Anterior cingulate cortex (tissue), 58 donors: ENCODE measurements at places on chromosomes 7 and 10.

DNA sequence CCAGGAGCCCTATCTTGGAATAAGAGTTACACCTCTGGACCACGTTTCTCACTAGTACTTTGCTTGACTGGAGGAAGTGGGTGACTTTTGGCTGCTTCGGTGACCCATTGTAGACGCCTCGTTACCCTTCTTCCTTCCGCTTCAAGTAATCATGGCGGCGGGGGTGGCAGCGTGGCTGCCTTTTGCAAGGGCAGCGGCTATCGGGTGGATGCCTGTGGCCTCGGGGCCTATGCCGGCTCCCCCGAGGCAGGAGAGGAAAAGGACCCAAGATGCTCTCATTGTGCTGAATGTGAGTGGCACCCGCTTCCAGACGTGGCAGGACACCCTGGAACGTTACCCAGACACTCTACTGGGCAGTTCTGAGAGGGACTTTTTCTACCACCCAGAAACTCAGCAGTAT lies 1.5 kb downstream of the KCND2 start:
- DNase-seq, result no peak

DNA sequence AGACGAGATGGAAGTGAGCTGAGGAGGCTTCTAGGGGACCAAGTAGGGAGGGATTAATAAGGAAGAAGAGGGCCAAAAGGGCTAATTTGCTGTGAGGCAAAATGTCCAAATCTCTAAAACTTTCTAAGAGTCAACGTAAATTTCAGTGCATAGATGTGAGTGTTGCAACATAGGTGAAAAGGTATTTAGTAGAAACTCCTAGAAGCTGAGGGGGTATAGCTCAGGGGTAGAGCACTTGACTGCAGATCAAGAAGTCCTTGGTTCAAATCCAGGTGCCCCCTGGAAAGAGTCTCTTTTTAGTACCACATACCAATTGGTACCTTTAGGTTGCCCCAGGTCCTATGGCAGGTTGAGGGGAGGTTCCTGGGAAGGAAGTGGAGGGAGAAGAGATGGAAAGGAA lies 48.7 kb upstream of the ZNF746 start:
- DNase-seq, result no peak

GRCh38 chr7:69670701-69671100 lies 72.4 kb downstream of the AUTS2 start:
- DNase-seq, result no peak

DNA sequence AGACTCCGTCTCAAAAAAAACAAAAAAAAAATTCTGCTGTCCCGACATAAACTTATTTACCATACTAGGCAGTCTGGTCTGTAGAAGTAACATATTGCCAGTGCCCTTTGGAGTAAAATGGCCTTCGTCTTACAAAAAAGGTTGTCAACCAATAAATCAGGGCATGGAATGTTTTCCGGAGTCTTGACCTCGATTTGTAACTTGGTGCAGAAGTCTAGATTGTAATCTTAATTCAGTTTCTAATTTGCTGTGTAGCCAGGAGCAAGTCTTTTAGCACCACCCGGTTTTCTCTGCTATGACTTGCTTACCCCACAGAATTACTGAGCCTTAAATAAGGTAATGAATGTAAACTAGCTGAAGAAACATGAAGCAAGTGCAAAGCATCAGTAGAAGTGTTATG lies 23.2 kb downstream of the UBN2 start:
- DNase-seq, result no peak

DNA sequence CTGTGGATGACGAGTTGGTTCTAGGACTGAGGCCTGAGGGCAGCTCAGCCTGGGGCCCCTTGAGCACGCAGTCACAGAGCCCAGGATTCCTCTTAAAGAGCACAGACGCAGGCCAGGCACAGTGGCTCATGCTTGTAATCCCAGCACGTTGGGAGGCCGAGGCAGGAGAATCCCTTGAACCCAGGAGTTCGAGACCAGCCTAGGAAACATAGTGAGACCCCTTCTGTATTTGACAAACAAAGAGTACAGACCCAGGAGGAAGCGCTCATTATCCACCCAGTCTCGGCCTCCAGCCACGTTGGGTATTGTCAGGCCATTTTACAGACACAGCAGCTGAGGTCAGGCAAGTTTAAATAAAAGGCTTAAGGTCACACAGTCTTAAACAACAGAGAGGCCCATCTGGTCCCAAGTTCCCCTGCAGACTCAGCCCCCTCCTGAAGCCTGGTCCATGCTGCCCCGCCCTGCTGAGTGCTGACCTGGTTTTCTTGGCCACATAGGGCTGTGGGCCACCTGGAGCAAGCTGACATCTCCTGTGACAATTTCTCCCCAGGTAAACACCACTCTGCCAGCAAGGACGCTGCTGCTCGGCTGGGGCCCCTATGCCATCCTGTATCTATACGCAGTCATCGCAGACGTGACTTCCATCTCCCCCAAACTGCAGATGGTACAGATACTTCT lies 12.6 kb downstream of the RGR start:
- no peak for DNase-seq

- no peak for DNase-seq
Measured at GRCh38 chr7:79272066-79272669, 181.3 kb downstream of the MAGI2 start.

DNA sequence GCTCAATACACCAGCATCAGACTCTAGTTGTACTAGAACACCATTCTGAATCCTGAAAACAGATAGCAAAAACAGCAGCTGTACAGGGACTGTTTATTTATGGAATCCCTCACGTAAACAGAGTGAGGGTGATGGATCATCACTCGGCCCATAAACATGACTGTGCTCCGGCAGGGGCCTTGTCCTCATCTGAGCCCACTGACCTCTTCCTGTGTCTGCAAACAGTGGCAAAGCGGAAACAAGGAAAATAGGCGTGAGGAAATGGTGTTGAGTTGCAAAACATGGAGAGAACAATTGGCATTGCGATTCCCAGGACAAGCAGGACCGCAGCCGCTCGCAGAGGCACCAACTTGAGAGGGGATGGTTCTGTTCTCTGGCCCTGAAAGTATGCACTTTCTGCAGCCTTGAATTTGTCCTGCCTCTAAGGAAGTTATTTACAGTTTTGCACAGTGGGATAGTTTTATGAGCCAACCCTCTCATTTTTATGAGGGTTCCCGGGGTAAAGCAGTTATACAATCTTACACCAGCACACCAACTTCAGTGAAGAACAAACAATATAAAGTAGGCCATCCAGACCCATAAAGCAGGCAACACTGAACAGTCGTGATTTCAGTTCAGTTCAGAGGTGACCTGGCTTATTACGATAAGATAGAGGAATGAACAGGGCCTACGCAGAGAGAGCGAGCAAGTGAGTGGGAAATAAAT lies 248.0 kb upstream of the FZD8 start:
- DNase-seq, result no peak

GRCh38 chr7:19455623-19456022 lies 253.2 kb downstream of the POLR1F start:
- DNase-seq, result no peak

DNA sequence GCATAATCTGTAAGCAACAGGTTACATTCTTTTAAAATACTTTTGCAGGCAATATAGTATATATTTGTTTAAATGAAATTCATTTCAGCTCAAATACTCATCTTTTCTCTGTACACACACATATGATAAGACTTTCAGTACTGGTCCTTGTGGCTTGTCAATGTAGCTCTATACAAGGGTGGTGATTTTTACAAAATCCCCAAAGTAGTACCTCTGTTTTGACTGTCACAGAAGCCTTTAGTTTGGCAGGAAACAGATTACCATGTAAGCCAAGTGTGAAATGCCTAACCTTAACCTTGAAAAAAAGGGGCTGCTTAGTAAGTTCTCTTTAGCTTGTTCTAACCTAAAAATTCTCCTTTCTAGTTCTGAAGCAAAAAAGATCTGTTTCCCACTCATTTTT lies 87.9 kb downstream of the KCND2 start:
- no peak for DNase-seq

- no peak for DNase-seq
Measured at GRCh38 chr7:748446-748845, 21.4 kb upstream of the PRKAR1B start.

- no peak for DNase-seq
Measured at GRCh38 chr7:54946764-54947163, 72.1 kb upstream of the EGFR start.

DNA sequence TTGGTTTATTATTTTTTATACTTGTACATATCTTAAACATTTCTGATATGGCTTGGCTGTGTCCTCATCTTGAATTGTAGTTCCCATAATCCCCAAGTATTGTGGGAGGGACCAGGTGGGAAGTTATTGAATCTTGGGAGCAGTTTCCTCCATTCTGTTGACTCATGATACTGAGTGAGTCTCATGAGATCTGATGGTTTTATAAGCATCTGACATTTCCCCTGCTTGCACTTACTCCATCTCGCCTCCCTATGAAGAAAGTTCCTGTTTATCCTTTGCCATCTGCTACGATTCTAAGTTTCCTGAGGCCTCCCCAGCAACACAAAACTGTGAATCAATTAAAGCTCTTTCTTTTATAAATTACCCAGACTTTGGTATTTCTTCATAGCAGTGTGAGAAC lies 207.7 kb downstream of the TPK1 start:
- DNase-seq, result no peak

GRCh38 chr10:43094085-43094484 lies 17.2 kb downstream of the RET start:
- DNase-seq, result no peak

- DNase-seq, result no peak
Measured at GRCh38 chr7:21023841-21024484, 237.3 kb upstream of the SP8 start.

- DNase-seq, result no peak
Measured at GRCh38 chr10:19505320-19506312, 310.6 kb upstream of the PLXDC2 start.

DNA sequence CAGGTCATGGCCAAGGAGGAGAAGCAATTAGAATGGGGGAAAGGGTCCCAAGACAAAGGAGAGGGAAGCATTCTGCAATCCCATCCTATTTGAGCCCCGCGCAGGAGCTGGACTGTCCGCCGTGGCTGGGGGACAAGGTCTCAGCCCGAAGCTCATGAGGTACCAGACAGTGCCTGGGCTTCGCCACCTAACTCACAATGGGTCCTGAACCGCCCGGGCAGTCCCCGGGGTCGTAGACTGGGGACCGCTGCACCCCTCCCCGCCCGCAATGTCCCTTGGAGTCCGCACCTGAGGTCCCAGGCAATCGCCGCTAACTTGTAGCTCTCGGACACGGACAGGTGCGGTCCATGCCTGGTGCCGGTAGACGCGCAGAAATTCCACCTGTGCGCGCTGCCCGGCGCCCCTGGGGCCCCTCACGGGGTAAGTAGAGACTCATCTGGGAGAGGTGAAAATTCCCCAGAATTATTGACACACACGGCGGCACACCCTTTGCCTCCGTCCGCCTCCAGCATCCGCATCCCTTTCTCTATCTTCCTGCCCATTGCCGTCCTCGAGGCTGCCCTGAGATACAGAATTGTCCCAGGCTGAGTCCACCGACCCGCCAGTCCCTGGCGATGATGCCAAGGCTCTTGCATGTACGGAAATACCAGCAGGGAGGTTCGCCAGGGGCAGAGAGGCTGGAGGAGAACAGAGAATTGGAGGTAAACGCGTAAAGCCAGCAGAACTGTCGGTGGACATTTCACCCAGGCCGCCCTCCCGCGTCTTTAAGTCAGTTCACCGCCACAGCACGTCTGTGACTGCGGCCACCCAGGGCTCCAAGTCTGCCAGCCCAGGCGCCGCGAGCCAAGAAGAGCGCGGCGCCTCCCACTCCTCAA lies 1.8 kb downstream of the CHRM2 start:
- DNase-seq, result no peak

DNA sequence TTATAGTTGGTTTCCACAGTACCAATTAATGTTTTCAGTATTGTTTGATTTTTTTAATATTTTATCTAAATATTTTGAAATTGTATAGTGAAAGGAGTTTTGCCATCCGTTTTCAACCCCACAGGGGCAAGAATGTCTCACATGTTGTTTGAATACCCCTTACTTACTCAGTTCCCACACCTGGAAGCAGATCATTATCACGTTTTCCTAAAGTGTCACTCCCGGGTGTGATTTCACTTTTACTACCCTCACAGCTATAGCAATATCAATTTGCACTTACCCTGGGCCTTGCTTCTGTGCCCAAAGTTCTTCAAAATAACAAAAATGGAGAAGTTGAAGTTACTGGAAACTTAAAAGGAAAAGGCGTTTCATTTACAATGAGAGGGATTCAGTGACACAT lies 228.1 kb downstream of the CSTF2T start:
- DNase-seq, result no peak

DNA sequence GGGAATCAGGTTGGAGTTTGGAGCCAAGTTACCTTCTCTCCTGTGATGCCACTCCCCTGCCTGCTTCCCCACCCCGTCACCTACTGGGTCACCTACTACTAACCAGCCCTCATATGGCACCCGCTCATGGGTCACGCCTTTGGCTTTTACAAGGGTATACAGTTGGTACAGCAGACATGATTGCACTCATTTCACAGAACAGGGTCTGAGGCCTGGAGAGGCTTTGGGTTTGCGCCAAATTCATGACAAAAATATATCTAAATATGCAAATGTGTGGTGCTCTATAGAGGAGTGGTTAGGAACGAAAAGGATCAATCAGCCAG lies 10.7 kb downstream of the CRYGN start:
- DNase-seq, result no peak

- no peak for DNase-seq
Measured at GRCh38 chr7:79296553-79297320, 156.7 kb downstream of the MAGI2 start.

DNA sequence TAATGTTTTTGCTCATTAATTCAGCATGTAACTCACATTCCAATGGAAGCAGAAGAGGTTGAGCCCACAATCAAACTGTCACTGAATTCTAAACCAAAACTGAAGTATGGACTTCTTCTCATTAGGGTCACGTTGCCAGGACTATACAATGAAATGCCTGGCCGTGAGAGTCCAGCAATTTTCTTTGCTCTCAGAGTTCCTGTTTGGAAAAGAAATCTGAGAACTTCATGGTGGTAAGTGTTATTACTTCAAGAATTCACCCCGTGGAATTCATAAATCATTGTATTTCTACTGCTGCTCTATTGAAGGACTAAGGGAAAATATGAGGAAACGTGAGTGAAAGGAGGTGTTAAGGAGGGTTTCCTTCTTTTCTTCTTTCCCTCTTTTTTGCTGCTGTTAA lies 441.8 kb upstream of the AKR1E2 start:
- no peak for DNase-seq

- no peak for DNase-seq
Measured at GRCh38 chr10:77207828-77208185, 429.8 kb downstream of the KCNMA1 start.

- DNase-seq, result no peak
Measured at GRCh38 chr7:22320416-22320815, 36.5 kb downstream of the RAPGEF5 start.

- DNase-seq, result peak; percentile 20
Measured at GRCh38 chr10:116665541-116666125, 44.9 kb downstream of the PNLIPRP2 start.

DNA sequence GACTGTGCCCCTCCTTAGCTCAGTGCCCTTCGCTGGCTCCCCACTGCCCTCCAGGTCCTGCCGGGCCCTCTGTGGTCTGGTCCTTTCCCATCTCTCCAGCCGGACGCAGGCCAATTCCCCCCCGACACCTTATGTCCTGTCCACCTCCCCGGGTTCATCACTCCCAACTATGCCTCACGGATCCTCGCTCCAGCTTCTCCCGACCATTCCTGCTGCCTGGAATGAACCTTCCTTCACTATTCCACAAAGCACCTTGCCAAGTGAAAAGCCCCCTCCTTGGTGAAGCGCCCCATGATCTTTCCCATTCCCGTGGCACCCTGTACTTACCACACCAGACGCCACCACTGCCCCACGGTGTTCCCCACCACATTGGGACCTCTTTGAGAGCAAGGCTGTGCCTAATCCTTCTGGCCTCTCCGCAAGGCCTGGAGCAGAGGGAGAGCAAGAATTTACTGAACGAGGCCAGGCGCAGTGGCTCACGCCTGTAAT lies 47.2 kb downstream of the TMEM270 start:
- DNase-seq, result no peak
